ENCODE measurements at places on chromosomes 12 and 14.

- no peak for DNase-seq
These were observed 417.7 kb downstream of the TMEM121 start for GRCh38 chr14:105943973-105944602.

GRCh38 chr14:96058576-96059200 lies 19.5 kb downstream of the C14orf132 start:
- no peak for DNase-seq

DNA sequence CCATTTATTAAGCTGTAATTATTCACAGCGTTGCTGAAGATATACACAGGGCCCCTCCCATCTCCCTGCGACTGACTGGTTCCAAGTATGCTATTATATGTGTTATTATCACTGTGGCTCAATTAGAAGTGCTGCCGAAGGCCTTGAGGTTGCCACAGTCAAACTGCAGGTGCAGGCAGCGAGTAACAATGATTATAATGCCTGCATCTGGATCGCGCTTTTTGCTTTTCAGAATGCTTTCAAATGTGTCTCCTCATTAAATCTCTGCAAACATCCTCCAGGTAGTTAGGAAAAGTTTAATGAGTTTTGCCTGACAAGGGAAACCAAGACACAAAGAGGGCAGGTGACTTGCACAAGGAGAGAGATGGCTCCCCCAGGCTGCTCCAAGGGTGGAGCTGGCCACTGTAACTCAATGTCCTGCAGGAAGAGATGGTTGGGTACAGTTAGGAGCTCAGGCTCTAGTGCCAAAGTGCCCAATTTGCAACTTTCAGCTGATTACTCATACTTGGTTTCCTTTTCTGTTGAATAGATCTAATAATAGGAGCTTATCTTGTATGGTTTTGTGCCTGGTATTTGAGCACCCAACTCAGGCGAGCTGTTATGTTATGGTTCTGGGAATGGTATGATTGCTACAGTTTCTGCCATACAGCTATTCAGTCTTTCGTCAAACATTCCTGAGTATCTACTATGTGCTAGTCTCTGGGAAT lies 1.7 kb upstream of the SYNE3 start:
- no peak for DNase-seq

DNA sequence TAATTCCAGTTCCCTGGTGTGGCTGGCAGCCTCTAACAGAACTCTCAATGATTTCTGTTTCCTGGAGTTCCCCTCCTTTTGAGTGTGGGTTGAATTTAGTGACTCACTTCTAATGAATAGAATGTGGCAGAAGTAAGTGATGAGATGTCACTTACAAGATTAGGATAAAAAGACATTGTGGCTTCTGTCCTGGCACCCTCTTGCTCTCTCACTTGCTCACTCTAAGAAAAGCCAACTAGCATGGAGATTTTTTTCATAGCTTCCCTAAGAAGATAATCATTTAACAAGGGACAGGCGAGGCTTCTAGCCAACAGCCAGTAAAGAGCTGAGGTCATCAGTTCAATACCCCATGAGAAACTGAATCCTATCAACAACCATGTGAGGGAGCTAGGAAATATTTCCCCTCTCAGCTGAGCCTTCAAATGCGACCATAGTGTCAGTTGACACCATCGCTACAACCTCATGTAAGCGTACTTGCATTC lies 156.7 kb downstream of the TMTC3 start:
- peak; percentile 42 for DNase-seq

DNA sequence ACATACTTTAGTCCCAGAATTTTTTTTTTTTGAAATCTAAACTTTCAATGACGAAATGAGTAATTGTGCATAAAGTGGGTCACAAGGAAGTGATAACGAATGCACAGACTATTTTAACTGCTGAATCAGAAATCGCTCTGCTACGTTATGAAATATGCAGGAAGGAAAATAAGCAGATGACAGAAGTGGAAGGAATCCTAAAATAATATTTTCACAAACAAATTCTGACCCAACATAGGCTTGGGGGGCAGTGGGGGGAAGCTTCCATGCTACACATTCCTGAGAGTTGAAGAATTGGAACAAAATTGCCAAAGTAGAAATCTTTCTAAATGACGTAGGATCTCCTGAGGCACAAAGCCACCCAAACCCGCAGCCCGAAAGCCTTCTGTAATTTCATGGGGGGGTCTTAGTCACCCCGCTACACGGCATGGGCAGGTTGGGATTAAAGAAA lies 89.6 kb downstream of the ARF6 start:
- peak; percentile 91 for DNase-seq

DNA sequence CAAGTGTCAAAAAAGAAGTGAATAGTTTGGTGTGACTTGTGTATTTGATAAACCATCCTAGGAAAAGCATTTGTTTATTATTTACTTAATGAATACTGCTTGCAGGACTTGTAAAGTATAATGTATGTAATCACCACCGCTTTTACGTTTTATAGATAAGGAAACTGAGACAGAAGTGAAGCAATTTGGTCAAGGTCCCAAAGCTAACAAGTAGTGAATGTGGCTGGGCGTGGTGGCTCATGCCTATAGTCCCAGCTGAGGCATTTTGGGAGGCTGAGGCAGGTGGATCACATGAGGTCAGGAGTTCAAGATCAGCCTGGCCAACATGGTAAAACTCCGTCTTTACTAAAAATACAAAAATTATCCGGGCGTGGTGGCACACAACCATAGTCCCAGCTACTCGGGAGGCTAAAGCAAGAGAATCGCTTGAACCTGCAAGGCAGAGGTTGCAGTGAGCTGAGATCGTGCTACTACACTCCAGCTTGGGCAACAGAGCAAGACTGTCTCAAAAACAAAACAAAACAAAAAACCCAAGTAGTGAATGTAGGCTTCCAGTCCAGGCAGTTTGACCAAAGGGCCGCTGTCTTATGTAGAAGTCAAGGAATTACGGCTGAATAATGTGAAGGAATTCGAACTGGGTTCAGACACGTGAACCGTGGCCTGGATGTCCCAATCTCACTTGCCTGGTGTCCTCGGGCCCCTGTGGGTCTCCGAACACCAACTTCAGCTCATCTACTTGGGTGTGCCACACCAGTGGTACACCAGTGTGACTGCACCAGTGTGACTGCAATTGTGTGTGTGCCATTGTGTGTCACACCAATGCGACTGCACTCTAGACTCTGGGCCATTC lies 88.3 kb upstream of the MED13L start:
- DNase-seq: no peak

GRCh38 chr12:126974779-126975178 lies 1292.2 kb upstream of the TMEM132C start:
- DNase-seq: no peak

DNA sequence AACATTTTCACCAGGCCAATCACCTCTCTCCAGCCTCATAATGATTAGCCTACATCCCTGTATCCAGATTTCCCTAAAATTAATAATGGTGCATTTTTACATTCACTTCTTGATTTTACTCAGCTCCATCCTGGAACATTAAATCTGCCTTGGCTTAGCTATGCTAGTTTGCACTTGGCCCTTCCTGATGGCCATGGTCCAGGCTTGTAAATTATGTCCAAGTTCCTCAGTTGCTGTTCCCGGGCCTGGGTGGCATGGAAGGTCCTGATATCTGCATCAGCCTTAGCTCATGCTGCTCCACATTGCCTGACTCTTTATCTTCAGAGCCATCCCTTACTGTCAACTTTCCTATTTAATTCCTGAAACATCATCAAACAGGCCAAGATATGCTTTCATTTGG lies 11.1 kb upstream of the METTL17 start:
- no peak for DNase-seq
